ENCODE measurements at places on chromosomes 2 and 18.

- DNase-seq, result no peak
These were observed 336.7 kb downstream of the LPIN1 start for GRCh38 chr2:12083081-12083581.

DNA sequence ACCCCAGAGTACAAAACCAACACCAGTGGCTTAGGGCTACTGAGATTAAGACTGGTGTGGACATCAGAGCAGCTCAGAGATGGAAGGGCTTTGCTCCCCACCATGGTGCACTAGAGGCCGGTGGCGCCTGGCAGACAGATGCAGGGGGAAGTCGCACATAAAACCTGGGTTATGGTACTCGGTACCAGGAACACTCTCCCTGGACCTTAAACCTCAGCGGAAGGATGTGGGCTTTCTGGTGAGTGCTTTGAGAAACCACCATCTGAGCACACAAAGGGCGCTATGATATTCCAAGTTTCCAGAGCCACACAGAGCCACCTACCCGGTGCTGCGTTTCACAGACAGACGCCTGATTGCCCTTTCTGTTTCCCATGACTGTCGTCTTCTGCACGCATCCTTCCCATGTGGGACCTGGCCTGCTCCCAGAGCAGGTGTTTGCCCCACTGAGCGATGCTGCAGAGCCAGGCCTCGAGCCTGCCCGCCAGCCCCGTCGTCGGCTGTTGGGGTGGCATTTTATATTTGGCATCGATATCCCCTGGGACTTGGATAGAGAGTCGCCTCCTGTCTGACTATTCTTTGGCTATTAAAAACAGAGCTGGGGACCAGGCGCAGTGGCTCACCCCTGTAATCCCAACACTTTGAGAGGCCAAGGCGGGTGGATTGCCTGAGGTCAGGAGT, 89.5 kb upstream of the ODC1 start:
- no peak for DNase-seq

DNA sequence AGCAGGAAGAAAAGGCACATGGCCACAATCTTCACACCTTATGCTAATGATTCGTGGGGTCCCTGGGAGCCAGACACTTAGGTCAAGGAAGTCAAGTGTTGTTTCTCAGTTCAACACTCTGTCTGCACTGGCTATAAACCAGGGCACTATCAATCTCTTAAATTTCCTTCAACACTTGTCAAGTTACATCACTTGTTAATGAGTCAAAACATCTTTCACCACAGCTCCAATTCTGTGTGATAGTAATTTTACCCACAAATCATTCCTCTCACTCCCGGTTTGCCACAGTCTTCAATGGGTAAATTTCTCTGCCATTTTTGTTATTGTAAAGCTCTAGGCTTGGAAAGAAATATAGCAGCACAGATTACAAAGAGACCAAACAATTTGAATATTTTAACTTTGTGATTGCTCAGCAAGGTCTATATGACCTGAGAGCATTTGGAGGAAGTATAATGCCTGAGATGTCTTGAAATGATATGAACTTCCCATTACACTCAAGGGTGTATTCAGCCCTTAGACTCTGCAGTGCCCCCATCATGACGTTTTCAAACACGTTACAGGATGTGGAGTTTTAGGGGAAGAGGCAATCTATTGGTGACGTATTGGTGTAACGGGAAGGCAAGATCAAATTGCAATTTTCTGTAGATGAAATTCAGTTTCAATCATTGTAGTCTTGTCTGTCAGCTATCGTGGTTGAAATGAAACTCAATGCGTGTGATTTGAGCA, 78.7 kb downstream of the ICOS start:
- no peak for DNase-seq

- no peak for DNase-seq
These were observed 199.4 kb upstream of the REV1 start for GRCh38 chr2:99689145-99689742.

DNA sequence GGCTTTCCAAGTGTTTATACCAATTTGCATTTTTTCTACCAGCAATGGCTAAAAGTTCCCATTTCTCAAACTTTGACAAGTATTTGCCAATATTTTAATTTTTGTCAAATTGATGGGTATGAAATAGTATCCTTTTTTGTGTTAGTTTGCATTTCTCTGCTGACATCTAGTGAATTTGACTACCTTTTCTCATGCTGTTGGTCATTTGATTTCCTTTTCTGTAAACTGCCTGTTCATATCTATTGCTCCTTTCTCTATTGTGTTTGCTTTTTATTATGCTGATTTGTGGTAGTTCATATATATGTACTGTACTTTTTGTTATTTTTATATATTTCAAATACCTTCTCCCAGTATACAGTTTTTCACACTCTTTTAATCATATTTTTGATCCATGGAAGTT, 149.4 kb downstream of the PMAIP1 start:
- no peak for DNase-seq

DNA sequence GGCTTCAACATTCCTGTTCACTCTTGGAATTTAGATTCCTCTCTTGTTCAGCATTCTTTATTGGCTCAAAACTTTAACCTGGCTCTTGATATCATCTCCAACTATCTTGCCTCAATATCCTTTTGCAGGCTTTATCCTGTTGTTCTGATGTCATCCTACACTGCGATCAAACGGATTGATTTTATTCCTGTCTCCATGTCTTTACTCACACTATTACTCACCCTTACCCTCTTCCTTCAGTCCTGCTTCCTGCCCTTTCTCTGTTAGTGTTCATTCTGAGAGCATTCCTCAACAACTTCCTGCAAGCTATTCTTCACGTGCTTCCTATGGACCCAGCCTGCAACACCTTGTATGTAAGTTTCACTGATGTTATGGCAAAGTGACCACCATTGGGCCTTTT, 264.7 kb downstream of the RNF152 start:
- no peak for DNase-seq

DNA sequence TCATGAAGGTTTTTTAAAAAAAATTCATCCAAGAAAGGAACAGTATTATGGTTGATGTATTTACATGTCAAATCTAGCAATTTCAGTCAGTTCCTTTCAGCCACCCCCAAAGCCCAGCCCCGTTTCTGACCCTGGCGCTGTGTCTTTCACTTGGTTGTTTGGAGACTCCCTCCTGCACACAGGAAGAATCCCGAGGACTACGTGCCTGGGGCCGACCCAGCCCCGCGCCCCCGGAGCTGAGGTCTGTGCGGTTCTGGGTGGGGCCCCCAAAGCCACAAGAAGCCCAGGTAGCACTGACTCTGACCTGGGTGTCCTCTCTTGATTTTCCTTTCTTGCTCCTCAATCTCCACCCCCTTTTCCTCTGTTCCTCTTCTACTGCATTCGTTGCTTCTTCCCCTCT, 49.1 kb downstream of the TRAPPC12 start:
- no peak for DNase-seq

DNA sequence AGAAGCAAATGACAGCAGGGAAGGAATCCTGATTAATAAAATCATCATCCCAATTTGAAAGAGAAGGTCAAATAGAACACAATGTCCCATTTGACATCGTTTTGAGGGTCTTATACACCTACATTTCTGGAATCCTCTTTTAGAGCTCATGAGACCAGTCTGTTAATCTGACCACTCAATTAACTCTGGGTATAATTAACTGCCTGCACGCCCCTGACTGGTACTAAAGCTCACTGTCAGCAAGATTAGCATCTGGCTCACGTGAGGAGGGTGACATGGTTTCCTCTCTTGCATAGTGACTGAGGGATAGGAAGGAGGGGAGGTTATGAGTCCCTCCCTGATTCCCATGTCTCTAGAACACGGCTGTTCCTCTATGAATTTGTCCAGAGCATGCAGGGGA, 124.3 kb downstream of the ICOS start:
- DNase-seq, result no peak
